ENCODE measurements at places on chromosomes 1 and 21. TPM values are rescaled to one million over a fixed set of nuclear protein-coding genes. Genes with fewer than 3 reads are reported as not detected.

The DMAP1 gene
- 25.7 TPM for total RNA-seq

The PTPN22 gene
- 0.35 TPM for total RNA-seq

The NKAIN1 gene
- total RNA-seq: not detected

The COA6 gene
- 42.0 TPM for total RNA-seq

The TNFRSF4 gene
- total RNA-seq: 2.1 TPM

The THEM5 gene
- total RNA-seq: not detected

The PINK1 gene
- total RNA-seq: 288 TPM

DNA sequence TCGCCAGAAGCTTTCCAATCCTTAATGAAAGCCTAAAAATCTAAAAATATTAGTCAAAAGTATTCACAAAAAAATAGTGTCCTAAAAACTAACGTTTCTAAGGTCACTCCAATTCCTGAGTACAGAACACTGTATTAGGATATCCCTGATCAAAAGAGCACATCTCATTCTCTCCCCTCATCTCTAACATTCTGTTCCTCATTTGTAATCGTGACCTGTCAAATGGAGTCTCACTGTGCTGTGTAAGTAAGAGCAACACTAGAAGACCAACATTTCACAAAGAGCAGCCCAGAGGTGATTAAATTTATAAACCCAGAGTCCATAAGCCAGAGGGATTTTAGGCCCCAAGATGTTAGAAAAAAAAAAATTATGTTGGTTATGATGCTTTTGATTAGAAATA lies 26.3 kb downstream of the RGS2 start:
- DNase-seq: no peak

GRCh38 chr1:82121421-82121820 lies 320.7 kb downstream of the ADGRL2 start:
- DNase-seq: no peak

GRCh38 chr1:61094677-61095469 lies 12.5 kb downstream of the NFIA start:
- DNase-seq: no peak
